ENCODE measurements at places on chromosomes 1 and 21.
A peak's percentile ranks its signal among the peaks of the same experiment; 100 is the strongest.

GRCh38 chr1:228341814-228342626, 64.6 kb downstream of the TRIM11 start:
- DNase-seq, result peak; percentile 4

- no peak for DNase-seq
Measured at GRCh38 chr1:99305626-99306025, 41.3 kb downstream of the PLPPR4 start.

GRCh38 chr21:42392731-42393442, 3.0 kb downstream of the TMPRSS3 start:
- no peak for DNase-seq

GRCh38 chr1:237287876-237288521, 246.0 kb downstream of the RYR2 start:
- peak; percentile 47 for DNase-seq

DNA sequence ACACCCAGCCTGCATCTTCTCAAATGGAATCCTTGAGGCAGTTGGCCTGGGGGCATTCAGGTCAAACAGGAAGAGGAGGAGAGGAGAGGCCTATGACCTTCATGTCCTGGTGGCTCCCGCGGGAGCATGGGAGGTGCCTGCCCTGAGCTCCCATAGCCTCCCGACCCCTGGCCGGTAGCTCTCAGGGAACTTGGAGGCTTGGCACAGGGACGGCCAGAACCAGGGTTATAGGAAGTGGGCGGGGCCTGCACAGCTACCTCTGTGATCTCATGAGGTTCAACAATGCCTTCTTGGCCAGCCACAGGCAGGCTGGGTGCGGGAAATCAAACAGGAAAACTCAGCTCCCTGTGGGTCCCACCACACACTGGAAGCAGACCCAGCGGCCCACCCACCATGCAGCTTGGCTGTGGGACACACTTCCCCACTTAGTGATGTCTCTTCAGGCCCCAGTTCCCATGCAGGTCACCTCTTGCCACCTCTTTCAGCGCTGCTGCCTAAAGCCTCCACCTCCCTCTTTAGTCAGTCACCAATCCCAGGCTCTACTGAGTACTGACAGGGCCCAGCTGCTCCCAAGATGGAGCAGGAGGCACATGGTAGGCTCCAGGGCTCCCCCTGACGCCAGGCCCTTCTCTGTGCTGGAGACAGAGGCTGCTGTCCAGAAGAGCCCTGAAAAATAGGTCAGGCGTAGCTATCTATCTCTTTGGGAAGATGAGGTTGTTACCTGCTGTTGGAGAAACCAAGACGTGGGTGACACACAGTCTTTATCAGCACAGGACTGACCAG, at the start of gene SLFNL1:
TSS of gene SLFNL1 (minus strand) at position 200 of the 783 bp plus-strand sequence. CDS start 1,065 bp downstream, outside the sequence.
- peak; percentile 40 for DNase-seq

GRCh38 chr1:224694969-224695368, 78.9 kb downstream of the CNIH3 start:
- DNase-seq, result no peak

DNA sequence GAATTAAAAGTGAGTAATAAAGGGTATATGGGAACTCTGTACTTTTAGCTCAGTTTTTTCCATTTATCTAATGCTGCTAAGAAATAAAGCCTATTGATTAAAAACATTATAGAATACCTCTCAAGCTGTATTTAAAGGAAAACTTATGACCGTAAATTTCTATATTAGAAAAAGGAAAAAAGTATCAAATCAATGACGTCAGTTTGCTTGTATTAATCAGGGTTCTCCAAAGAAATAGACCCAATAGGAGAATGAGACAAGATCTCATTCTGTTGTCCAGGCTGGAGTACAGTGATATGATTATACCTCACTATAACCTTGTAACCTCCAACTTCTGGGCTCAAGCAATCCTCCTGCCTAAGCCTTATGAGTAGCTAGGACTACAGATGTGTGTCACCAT, 15.4 kb upstream of the LRIF1 start:
- no peak for DNase-seq

GRCh38 chr21:31629972-31630711, 29.4 kb upstream of the SOD1 start:
- peak; percentile 61 for DNase-seq

DNA sequence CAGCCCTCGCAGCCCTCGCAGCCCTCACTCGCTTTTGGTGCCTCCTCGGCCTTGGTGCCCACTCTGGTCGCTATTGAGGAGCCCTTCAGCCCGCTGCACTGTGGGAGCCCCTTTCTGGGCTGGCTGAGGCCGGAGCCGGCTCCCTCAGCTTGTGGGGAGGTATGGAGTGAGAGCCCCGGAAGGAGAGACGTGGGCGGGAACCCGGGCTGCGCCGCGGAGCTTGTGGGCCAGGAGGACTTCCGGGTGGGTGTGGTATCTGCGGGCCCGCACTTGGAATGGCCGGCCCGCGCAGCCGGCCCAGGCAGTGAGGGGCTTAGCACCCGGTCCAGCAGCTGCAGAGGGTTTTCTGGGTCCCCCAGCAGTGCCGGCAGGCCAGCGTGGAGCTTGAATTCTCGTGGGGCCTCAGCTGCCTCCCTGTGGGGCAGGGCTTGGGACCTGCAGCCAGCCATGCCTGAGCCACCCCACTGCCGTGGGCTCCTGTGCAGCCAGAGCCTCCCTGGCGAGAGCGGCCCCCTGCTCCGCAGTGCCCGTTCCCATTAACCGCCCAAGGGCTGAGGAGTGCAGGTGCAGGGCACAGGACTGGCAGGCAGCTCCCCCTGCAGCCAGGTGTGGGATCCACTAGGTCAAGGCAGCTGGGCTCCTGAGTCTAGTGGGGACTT, 9.9 kb upstream of the CFHR2 start:
- DNase-seq, result peak; percentile 8

All from BE2C (cell line).